T-cell (primary cell): ENCODE measurements at places on chromosomes 12 and 14.

DNA sequence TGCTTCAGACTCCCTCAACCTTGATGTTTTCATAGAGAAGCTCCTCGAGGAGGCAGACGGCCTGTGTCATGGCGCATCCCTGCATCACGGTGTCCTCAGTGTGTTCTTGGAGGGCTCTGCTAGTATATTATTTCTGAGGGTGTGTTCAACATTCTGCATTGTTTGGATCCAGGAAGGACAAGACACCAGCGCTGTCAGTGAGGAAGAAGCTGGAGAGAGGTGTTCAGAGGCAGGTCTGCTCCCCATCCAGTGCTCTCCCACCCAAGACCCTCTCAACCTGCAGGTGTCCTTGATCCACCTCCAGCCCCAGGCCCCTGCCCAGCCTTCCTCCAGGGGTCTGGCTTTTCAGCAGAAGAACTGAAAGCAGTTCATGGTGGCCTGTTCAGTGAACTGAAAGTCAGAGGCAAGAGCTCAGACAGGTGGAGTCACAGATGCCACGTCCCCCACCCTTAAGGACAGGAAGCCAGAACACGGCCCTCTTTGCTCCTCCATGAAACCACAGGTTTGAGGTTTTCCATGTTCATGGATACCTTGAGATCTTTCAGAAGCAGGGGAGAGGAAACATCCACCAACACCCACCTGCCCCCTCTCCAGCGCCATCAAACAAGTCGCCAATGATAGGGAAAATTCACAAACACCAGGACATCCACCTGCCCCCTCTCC, 37.4 kb downstream of the DIO3 start:
- no peak for DNase-seq

- no peak for DNase-seq
Observed at GRCh38 chr14:46571970-46572369, 79.6 kb downstream of the RPL10L start.

DNA sequence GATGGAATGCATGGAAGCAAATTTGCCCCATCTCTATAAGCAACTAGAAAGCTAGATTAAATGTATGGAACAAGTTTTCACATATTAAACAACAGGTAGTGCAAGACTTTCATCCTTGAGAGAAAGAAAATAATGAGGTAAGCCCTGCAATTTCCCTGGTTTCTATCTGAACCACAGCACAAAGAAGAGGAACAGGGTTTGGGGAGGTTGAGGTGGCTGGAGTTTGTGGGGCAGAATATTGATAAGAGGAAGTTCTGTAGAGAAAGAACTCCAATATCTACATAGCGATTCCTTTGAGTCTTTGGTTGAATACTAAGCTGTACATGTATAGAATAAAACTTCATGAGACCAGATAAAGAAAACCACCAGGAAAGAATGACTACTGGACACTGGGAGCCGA, 96.3 kb upstream of the CCND2 start:
- no peak for DNase-seq

GRCh38 chr14:90567991-90568390, 171.2 kb downstream of the CALM1 start:
- no peak for DNase-seq

- DNase-seq, result no peak
Observed at GRCh38 chr14:26261368-26262122, 336.3 kb downstream of the NOVA1 start.

- DNase-seq, result no peak
Observed at GRCh38 chr12:94640134-94640928, 10.0 kb downstream of the TMCC3 start.

DNA sequence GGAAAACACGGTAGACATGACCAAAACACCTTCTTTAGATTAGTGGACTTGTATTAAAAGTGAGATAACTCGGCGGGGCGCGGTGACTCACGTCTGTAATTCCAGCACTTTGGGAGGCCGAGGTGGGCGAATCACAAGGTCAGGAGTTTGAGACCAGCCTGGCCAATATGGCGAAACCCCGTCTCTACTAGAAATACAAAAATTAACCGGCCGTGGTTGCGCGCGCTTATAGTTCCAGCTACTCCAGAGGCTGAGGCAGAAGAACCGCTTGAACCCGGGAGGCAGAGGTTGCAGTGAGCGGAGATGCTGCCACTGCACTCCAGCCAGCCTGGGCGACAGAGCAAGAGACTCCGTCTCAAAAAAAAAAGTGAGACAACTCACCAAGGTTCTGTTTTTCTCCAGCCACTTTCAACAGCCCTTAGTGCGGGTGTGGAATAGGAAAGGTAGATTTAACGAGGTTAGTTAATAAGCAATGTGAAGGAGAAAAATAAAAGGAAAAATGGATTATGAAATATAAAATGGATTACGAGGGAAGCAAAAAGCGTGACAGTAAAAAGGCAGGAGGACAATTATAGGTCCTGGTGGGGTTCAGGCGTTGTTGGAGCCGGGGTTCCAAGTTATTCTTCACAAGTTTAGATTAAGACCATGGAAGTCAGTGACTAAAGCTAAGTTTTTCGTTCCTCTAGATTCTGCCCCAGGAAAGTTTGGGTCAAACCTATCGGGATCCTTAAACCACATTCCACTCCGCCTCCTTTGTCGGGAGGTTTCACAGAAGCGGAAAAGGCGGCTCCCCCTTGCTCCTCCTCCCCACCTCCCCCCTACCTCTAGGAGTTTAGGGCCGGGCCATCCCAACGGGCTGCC, 534 bp downstream of the PPP2R3C start:
- no peak for DNase-seq

GRCh38 chr14:54652605-54653052, 85.7 kb downstream of the SAMD4A start:
- DNase-seq, result no peak

GRCh38 chr12:53709671-53710070, 17.6 kb downstream of the CALCOCO1 start:
- DNase-seq, result no peak

DNA sequence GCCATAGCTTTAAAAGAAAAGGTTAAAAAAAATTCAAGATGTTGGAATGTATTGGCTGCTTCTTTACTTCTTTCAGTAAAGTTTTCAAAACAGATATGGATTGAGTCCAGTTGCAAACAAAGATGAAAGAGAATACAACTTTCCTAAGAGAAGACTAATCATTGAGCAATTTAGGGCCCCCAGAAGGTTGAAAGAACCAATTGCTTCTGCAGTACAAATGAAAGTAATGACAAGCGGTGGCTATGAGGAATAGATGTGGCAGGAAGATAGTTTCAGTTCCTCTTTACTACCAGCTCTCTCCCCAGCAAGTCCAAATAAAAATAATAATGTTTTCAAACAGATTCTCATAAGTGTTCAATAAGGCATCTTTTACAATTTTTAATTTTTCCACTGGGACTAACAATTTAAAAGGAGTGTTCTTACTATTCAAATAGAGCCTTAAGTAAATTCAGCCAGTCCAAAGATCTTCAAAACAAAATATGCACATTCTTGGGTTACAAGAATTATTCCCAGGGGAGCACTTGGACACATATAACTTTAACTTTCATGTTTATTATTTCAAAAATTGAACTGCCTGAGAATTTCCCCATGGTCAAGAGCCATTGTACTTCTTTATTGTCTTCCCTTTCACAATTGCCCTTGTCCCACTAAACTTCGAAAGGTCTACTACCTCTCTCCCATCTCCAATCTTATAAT, 62.3 kb upstream of the PPP1R12A start:
- no peak for DNase-seq

DNA sequence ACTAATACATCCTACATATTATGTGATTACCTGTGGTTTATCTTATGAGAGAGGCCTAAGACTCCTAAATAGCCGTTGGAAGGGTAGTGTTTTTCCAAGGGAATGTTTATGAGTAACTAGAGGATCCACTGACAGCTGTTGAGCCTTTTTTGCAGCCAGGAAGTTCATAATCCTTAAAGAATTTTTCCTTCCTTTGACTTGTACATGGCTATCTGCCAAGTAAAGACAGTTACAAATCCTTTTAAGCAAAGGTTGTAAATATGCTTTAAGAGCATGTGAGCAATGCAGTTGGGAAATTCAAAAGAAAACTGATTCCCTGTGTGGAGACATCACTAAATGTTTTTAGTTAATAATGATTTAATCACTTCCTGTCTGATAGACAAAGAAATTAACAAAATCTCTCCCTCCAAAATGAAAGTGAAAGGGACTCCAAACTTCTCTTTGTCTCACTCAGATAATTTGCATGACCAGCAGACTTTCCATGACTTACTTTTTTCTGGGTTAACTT, 333.8 kb downstream of the PDZRN4 start:
- DNase-seq, result no peak

- no peak for DNase-seq
Observed at GRCh38 chr14:63877550-63877939, 24.7 kb downstream of the SYNE2 start.

GRCh38 chr12:79299447-79300198, 391.1 kb downstream of the PAWR start:
- DNase-seq, result no peak

- DNase-seq, result no peak
Observed at GRCh38 chr12:50579757-50580267, 75.0 kb downstream of the DIP2B start.

DNA sequence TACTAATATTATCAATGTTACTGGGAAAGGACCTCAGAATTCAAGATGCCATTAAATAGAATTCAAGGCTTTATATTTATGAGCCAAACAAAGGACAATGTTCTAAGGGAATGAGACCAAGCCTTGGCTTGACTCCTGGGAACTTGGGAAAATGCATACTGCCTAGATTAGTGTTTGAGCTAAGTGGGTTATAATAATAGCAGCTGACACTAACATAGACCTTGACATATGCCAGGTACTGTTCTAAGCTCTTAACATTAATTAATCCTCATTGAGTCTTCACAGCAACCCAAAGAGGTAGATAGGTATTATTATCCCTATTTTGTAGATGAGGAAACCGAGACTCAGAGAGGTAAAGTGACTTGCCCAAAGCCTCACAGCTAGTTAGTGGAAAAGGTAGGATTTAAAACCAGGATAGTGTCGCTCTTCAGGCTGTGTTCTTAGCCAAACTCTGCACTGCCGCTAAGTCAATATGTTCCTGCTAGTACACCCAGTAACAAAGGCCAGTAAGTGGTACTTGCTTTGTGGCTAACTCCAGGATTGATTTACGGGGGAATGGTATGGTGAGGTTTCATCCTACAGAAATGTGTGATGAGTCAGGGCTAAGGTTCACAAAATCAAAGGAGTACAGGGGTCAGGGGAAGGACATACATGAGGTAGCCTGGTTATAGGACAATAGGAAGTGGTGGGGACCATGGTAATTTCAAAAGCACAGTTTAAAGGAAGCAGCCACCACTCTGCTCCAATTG, 35.8 kb upstream of the PRKAB1 start:
- DNase-seq, result no peak
